Stimulated activated naive CD4-positive, alpha-beta T cell treated with Interleukin-2 at 50 U/mL for 16 hours (primary cell): ENCODE measurements at places on chromosomes 1 and 21.

GRCh38 chr1:246779561-246780175, 55.5 kb downstream of the SCCPDH start:
- no peak for DNase-seq

- DNase-seq, result no peak
Observed at GRCh38 chr1:18764362-18764761, 95.1 kb downstream of the TAS1R2 start.

- DNase-seq, result no peak
Observed at GRCh38 chr21:44765231-44766013, 36.2 kb downstream of the UBE2G2 start.

DNA sequence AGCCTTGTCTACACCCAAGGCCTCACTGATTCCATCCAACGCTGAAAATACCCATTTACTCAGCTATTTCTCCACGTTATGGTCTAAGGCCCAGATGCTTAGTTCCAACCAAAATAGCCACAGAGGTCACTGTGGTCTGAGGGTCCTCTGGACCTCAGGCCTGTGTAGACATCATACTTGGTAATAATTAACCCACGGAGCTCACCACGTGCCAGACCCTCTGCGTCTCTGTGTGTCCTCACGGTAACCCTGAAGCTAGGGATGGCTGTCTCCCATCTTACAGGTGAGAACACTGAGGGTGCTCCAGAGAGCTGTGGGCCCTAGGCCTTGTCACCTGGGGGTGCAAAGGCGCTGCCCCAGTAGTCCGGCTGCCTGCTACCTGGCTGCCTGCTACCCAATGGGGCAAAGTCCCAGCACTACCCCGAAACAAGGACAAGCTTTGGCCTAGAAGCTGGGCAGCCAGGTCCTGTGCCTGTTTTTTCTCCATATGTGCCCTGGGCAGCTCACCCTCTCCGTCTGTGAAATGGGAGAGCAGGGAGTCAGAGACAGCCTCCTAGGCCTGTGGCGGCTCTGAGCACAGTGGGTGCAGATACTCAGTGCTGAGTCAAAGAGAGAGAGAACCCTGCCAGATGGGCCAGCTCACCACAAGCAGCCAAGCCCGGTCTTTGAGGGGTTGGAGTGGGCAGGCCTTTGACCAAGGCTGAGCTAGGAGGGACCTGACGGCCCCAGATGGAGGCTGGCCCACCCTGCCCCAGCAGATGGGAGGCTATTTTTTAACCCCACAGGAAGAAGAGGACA, 17.0 kb upstream of the RUNX3 start:
- DNase-seq, result no peak

- DNase-seq, result no peak
Observed at GRCh38 chr1:35058988-35059387, 20.2 kb upstream of the ZMYM1 start.

DNA sequence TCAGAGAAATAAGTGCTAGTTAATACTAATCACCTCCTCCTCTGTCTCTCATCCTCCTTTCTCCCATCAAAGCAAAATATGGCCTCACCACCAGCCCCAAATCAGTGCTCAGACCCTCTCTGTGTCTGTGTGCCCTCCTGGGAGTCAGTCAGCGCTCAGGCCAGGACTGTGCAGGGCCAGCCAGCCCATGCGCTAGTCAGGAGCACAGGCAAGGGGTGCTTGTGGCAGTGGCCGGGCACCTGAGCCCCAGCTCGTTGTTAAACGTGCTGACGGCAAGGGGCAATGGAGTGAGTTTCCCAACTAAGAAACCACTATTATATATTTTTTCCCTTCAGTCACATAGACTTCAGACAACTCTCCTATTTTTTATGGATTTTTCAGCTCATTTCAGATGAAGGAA, 19.2 kb upstream of the PGD start:
- no peak for DNase-seq

- DNase-seq, result no peak
Observed at GRCh38 chr1:151377150-151377884, 4.8 kb upstream of the SELENBP1 start.

DNA sequence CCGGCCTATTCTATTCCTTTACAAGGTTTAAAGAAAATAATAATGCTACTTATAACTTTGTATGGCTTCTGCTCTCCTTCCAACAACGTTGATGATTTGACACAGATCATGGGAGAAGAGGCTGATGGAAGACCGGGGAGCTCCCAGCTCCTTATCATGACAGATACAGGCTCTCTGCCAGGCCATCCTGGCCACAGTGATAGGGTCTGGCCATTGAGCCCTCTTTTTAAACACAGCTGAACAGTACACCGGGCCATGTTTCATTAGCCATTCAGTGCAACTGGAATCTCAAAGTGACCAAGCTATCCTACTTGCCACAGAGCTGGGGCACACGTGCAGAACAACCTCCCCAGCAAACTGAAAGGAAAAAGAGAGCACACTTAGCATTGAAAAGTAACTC, 34.9 kb downstream of the DNAJC11 start:
- DNase-seq, result no peak

DNA sequence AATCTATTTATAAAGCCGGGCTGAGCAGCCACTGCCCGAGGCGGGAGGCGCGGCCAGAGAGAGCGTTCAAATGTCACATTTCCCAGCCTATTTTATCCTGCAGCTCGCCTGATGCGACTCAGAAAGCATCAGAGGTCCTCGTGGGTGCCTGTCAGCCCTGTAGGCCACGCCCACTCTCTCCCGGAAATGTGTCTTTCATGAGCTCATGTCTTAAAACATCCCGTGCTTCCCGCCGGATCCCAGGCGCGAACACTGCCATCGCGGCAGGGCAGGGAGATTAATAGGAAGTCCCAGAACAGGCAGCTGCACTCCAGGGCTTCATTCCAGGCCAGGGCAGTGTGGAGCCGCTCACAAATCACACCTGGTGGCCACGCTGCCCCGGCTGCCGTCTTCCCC, 117.5 kb downstream of the PRDM16 start:
- no peak for DNase-seq

- DNase-seq, result no peak
Observed at GRCh38 chr1:91763252-91763651, 122.7 kb downstream of the TGFBR3 start.

DNA sequence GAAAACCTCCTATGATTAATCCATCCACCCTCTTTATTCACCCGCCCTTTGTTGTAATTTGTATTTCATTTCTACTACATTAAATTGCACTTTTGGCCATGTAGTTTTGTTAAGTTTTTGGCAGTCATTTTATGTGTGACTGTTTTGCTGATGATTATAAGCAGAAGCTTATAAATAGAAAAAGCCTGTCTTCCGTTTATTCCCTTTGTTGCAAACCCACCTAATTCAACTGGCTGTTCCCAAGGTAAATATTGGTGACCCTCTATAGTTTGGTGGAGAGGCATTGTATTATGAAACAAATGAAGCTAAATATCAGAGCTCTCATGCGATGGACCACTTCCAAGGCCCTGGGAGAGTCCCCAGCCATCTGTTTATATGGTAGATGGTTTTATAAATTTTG, 36.7 kb upstream of the IGSF3 start:
- DNase-seq, result no peak

DNA sequence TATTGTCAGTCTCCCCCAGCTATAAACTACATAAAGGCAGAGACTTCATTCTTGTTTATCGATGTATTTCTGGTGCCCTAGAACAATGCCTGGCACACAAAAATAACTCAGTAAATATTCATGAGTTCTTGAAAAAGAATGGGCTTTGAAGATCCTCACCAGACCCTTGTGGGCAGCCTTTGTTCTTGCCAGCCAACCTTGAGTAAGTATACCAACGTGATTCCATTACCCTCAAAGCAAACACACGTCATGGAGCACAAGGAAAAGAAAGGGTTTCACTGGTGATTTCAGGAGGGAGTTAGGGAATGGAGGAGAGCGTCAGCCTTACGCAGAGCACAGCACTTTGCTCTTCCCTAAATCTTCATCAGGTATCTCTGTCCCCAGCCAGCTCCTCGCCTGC, 29.4 kb downstream of the NMNAT2 start:
- no peak for DNase-seq

DNA sequence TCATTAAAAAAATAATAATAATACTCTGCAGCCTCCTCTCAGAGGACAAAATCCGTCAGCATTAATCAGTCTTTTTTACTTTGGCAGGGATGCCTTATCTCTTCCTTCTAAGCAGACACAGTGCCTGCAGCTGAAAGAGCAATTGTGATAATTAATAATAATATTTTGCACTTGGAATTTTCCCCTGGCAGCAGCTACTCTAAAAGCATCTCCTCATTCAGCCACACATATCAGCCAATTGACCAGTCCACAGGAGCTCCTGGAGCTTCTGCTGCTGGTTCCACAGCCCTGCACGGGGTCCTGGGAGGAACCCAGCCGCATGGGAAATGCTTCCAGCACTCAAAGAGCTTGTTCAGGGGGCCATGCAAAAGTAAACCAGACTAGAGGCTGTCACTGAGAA, 31.0 kb upstream of the VWA5B1 start:
- DNase-seq, result no peak
